Aorta (tissue), 5 donors: ENCODE measurements at places on chromosomes 7 and 10. TPM values are rescaled to one million over a fixed set of nuclear protein-coding genes. Genes with fewer than 3 reads are reported as not detected.

PPP2R2D gene
- total RNA-seq = 29.4 TPM

IL6 gene
- total RNA-seq = 112 TPM

SPDYE9 gene
- total RNA-seq = not detected

VGF gene
- not detected for total RNA-seq

BRAT1 gene
- total RNA-seq = 24.3 TPM

VWDE gene
- 0.21 TPM for total RNA-seq

DNA sequence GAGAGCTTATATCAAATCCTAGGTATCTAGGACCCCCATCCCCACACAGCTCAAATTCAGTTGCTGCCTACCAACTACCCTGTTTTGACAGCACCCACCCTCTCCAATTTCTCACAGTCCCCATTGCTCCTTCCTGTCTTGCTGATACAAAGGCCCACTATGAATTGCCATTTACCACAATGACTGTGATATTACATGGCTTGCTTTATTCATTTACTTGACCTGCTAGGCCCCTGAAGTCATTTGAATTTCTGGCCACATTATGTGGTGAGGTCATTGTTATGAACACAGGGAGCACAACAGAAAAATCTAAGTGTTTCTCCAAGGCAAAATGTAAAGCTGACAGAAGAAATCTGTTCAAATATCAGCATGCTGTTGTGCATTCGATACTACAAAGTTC is 101.4 kb downstream of the PPP1R17 start:
- DNase-seq = no peak

GRCh38 chr7:141573511-141573910 is 22.3 kb downstream of the AGK start:
- no peak for DNase-seq

DNA sequence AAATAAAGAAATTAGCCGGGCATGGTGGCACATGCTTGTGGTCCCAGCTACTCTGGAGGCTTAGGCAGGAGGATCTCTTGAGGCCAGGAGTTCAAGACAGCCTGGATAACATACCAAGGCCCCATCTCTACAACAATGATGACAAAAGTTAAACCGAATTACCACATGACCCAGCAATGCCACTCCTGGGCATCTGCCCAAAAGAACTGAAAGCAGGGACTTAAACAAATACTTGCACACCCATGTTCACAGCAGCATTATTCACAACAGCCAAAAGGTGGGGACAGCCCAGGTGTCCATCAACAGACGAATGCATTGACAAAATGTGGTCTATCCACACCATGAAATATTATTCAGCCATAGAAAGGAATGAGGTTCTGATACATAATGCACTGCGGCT is 83.9 kb downstream of the HIP1 start:
- peak; percentile 12 for DNase-seq

DNA sequence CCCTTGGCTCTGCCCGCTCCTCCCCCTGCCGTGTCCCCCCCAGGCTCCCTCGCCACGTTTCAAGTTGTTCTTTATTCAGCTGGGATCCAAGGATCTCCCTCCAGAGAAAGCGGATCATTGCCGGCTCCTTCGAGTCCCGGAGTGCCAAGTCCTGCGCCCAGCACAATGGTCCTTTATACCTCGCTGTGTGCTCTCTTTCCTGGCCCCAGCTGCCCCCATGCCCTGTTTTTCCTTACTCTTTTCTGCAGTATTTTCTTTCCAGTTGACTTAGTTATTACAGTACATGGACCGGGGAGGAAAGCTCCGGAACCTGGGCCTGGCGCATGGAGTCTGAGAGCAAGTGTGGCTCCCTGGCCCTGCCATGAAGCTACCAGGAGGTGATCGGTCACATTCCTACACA is 88.1 kb upstream of the KMT2C start:
- DNase-seq = no peak

- DNase-seq = no peak
These were observed 1.2 kb downstream of the TRDMT1 start for GRCh38 chr10:17200001-17200911.

GRCh38 chr10:127832501-127832900 is 60.2 kb downstream of the CLRN3 start:
- no peak for DNase-seq

GRCh38 chr7:44277391-44277790 is 48.0 kb downstream of the CAMK2B start:
- DNase-seq = peak; percentile 26
